ENCODE measurements at places on chromosomes 6 and 20.
A peak's percentile ranks its signal among the peaks of the same experiment; 100 is the strongest.

GRCh38 chr20:44336086-44336485 lies 757 bp upstream of the R3HDML start:
- no peak for DNase-seq

- DNase-seq = no peak
Observed at GRCh38 chr6:18410412-18410811, 23.3 kb downstream of the RNF144B start.

- DNase-seq = no peak
Observed at GRCh38 chr6:68695838-68696237, 60.8 kb downstream of the ADGRB3 start.

DNA sequence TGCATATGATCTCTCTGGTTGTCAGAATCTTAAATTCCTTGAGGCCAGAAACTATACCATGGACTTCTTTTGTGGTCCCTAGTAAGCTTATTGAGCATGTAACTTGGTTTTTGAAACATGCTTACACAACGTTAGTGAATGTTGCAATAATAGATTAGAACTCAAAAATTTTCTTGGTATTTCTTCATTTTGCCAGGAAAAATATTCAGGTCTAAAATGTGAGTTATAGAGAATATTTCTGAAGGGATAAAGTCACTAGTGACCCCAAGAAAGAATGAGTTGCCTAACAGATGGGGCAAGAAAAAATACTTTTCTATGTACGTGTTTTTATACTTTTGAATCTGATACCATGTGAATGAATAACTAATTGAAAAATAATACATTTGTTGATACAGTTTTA lies 195.4 kb downstream of the TFAP2A start:
- no peak for DNase-seq

GRCh38 chr20:872855-873520 lies 39.5 kb downstream of the FAM110A start:
- no peak for DNase-seq

GRCh38 chr6:48826152-48826515 lies 636.9 kb downstream of the MMUT start:
- DNase-seq = no peak

GRCh38 chr20:46631874-46632446 lies 19.3 kb downstream of the SLC13A3 start:
- DNase-seq = no peak

DNA sequence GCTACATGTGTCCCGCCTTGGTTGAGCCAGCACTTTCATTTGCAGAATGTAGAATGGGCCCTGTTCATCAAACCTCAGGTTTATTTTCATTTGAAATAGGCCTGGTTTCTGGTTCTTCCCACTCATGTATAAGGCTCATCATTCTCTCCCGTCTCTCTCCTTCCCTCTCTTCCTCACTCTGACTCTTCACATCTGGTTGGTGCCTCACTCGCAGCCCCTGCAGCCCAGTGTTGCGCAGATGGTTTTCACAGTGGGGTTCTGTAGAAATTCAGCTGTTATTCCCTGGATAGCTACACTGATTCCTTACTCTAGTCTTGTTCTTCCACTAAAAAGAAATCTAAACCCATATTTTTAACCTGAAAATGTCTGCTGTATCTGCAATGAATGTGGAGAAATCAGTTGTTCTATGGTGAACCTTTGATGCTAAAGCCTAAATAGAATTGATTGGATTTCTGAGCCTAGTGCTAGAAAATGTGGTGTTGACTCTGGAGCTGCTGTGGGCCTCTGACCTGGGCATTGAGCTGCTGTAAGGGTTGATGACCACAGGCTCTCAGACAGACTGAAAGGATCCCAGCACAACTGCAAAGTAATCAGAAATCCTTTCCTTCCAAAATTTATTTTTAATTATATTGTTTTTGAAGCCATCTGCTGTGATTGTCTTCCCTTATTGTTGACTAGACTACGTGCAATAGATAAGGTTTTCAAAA lies 150.3 kb downstream of the TMEM242 start:
- DNase-seq = no peak

GRCh38 chr6:159359581-159360297 lies 190.5 kb downstream of the FNDC1 start:
- DNase-seq = no peak

DNA sequence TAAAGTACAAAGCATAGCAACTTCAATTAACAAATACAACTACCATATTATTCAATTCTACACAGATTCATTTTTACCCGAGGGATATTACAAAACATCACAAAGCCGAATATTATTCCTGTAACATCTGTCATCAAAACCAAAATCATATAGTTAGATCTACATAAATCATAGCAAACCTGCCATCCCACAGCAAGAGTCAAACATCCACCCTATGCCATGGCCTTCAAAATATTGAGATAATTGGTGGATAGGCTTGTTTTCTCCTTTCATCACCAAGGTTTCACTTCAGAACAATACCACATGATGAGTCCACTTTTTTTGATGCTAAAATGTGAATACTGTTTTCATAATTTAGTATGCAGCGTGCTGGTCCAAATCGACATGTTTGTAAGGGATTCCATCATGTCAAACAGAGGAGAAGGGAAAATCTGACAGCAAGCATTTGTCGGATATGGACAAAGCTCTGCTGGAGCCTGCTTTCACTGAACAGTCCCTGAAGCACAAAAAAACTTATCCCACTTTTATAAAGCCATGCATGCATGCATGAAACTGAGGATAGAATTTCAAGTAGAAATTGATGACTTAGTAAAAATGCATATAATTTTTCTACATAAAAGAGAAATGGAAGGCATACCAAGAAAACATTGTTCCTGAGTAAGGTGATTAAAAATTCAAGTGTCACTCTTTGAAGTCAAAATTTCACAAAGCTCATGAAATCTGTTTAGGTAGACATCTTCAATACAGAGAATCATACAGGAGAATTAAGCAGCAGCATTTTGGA lies 494.1 kb downstream of the HACE1 start:
- DNase-seq = no peak

GRCh38 chr6:157732416-157733161 lies 90.5 kb upstream of the SNX9 start:
- no peak for DNase-seq

DNA sequence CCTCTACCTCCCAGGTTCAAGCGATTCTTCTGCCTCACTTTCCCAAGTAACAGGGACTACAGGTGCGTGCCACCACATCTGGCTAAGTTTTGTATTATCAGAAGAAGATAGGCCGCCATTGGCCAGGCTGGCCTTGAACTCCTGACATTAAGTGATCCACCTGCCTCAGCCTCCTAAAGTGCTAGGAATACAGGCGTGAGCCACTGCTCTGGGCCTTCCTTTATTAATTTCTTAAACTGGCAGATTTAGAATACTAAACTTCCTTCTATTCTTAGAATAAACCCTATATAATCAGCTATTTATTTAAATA lies 86.6 kb downstream of the HFE start:
- no peak for DNase-seq

DNA sequence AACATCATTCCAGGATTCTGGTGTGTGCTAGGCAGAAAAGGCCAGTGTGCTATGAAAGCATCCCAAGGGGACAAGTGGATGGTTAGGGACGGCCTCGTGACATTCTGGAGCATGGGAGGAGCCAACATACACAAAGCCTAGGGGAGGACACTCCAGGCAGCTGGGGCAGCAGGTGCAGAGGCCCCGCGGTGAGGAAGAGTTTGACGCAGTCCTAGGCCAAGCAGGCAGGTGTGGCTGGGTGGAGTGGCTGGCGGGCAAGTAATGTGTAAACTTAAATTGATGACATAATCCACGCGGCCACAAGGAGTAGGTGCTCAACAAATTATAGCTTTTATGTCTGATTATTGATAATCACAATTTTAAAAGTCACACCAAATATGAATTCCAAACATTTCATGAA lies 93.6 kb downstream of the TMEM242 start:
- no peak for DNase-seq

DNA sequence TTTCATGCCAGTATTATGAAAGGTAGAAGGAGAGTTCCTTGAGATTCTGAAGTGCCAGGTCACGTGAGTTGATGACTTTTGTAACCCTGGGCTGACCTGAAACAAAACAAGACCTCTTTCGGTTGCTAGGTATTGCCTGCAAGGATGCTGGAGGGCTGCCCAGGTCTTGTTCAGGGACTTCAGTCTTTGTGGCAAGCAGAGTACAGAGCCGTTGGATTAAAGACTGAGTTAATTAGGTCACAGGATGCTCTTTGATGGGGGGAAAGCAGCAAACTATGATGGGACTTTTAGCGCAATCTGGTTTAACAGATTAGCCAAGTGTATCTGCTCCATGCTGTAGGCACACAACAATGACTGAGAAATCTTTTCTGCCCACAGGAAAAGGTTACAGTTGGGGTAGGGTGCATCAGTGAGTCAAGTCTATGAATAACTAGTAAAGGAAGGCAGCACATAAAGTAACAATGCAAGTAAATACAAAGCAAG lies 12.8 kb upstream of the ELOVL5 start:
- DNase-seq = no peak

- DNase-seq = no peak
Observed at GRCh38 chr20:44200983-44201382, 9.6 kb downstream of the OSER1 start.

DNA sequence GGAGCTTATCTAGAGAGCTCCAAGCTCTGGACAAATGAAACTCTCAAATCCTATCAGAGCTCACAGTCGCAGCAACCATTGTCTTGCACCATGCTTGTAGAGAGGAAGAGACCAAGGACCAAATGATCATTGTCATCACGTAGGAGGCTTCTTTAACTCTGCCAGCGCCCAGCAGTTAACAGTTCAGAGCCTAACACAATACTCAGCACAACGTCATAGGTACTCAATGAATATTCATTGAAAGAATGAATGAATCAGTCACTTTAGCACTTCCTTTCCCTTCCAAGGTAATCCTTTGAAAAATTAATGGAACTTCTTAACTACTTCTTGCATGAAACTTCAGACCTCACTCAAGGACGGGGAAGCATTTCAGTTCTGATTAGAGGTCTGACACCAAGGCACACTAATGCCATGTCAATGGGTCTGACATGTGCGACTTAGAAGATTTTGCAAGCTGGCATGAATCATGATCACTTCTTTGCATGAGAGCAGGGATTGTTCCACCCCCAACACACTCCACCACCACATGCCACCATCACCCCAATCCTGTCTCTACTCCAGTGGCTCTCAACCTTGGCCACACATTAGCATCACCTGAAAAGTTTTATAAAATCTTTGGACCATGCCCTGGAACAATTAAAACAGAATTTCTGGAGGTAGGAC lies 45.1 kb downstream of the KHDC1L start:
- no peak for DNase-seq

- DNase-seq = no peak
Observed at GRCh38 chr6:72524011-72524645, 97.7 kb upstream of the KCNQ5 start.

DNA sequence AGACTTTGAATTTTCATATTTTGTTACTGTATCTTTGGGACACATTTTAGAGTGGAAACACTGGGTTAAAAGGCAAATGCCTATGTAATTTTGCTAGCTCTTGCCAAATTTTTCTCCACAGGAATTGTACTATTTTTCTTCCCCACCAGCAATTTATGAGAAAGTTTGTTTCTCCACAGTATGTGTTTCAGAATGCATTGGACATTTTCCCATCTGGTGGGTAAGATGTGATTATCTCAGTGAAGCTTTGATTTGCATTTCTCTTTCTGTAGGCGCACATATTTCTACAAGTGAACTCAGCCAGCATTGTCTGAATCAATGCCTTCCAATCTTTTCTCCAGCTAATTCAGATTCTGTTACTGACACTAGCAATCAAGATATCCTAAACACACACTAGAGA lies 157.8 kb downstream of the RCAN2 start:
- no peak for DNase-seq

- no peak for DNase-seq
Observed at GRCh38 chr6:136890986-136891385, 31.1 kb upstream of the SLC35D3 start.

GRCh38 chr6:6458172-6458571 lies 130.3 kb upstream of the LY86 start:
- DNase-seq = no peak

GRCh38 chr6:106511288-106512047 lies 117.8 kb downstream of the RTN4IP1 start:
- peak; percentile 63 for DNase-seq

GRCh38 chr6:166167258-166167731 lies 356 bp downstream of the TBXT start:
- no peak for DNase-seq
